ENCODE measurements at places on chromosomes 7 and 10. TPM values are rescaled to one million over a fixed set of nuclear protein-coding genes. Genes with fewer than 3 reads are reported as not detected.

Gene CDNF
- 1.3 TPM for total RNA-seq

Gene KLF14
- 1.6 TPM for total RNA-seq

Gene SH3PXD2A
- total RNA-seq, result 9.9 TPM

Gene KLLN
- total RNA-seq, result 0.78 TPM

- no peak for DNase-seq
Measured at GRCh38 chr7:6277476-6277875, 5.1 kb upstream of the CYTH3 start.

DNA sequence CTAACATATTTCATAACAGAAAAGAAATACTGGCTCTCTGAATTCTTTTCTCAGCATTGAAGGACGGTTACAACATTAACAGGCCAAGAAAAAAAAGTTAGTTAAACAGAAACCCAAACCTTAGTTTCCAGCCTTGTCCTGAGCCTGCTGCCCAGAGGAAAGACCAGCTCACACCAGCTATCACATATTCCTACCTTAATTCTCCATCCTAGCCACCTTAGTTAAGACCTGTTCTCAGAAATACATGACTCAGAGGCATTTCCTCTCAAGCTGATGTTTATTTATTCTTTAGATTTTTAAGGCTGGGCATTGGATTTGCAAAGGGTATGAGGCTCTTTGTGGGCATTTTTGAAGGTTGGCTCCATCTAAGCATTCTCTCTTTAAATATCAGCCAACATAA lies 34.3 kb upstream of the ADAM12 start:
- no peak for DNase-seq

DNA sequence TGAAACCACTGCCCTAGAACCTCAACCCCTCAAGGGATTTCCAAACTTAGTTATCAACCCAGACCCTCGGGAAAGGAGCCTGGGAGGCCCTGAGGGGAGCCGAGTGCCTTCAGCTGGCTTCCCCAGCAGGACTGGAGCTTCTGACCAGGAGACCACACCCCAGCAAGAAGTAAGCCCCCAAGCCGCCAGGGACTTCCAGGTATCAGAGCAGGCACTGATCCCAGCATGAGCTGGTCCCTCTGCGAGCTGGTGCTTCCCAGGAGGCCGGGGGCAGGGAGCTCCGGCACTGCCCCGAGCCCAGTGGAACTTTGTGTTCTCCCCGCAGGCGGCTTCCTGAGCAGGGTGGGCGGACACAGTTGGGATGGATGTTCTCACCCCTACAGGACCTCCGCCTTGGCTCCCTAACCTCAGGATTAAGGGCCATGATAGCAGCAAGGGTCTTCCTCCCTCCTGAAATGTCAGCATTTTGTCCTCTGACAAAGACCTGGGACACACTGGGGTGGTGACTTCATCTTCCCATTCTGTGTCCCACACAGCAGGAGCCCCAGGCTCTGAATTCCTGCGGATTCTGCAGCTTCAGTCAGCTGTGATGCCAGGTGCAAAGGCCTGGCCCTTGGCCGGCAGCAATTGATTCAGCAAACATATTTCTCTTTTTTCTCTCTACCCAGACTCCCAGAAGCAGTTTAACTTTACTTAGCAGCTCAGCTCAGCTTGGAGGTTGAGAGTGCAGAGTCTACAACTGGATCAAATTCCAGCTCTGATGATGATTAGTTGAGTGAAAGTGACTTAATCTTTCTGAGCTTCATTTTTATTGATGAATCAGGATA lies 11.6 kb downstream of the ATP6V0E2 start:
- no peak for DNase-seq

DNA sequence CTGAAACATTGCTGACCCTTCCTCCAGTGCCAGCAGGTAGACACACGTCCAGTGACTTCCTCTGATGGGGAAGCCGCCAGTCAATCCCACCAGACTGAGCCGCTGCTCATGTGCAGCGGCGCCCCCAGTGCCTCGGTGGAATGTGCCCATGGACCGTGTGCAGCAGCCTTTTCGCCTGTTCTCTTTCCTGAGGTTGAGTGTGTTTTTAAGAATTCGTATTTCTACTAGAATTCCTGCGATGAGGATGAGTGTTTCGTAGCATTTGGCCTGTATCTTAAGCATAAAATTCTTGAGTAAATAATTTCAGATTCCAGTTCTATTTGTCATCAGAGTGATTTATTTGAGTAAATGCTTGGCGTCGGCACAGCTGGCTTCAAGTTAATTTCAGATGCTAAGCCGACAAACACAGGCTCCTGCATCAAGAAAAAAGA lies 35.4 kb downstream of the BNIP3 start:
- peak; percentile 74 for DNase-seq
